ENCODE measurements at places on chromosomes 12 and 14. TPM values are rescaled to one million over a fixed set of nuclear protein-coding genes. Genes with fewer than 3 reads are reported as not detected.

The SMCO2 gene
- 1.2 TPM for total RNA-seq

DNA sequence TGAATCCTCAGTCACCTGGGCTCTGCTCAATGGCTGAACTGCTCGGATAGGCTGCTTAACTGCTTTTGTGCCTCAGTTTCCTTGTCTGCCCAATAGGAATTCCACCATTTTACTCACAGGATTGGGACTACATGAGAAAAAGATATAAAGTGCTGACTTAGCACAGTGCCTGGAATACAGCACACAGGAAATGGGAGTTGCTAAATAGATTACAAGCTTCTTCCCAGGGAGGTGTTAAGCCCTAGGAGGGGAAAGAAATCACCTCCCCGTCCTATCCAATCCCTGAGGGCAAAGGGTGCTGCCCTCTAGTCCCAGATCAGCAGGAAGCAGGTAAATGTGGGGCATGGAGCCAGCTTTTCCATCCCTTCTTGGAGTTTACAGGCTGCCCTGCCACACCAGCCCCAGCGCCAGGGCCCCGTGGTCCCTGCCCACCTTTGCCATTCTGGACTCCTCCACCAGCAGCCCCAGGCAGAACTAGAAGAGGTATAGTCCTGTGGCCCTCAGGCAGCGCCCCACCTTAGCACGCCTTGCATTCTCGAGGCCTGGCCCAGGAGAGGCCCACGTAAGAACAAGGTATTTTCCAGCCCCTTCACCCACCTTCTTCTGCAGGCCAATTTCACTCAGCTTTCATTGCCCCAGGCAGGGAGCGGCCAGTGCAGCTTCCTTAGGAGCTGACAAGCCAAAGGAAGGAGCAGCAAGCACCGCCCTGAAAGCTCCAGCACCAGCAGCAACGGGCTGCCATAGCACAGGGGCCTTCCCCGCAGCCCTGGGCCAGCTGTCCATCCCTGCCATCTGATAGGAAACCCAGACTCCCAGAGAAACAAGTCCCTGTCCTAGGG, 28.8 kb upstream of the RPLP0 start:
- H3K27me3 ChIP-seq = no peaks in the 10 kb centered on the region
- peaks cover 85% of the 10 kb centered on the region for H3K4me1 ChIP-seq
- H3K27ac ChIP-seq = peak overlapping the region; percentile 100

DNA sequence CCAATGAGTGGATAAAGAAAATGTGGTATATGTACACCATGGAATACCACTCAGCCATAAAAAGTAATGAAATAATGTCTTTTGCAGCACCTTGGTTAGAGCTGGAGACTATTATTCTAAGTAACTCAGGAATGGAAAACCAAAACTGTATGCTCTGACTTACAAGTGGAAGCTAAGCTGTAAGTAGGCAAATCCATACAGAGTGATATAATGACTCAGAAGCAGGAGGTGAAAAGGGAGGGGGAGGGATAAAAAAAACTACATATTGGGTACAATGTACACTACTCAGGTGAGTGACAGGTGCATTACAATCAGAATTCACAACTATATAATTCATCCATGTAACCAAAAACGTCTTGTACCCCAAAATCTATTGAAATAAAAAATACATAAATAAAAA, 15.1 kb upstream of the CLEC1A start:
- no peak overlapping the region for H3K27ac ChIP-seq
- no peaks in the 10 kb centered on the region for H3K4me1 ChIP-seq
- H3K27me3 ChIP-seq = no peaks in the 10 kb centered on the region
- H3K4me3 ChIP-seq = no peak overlapping the region
- DNase-seq = no peak

DNA sequence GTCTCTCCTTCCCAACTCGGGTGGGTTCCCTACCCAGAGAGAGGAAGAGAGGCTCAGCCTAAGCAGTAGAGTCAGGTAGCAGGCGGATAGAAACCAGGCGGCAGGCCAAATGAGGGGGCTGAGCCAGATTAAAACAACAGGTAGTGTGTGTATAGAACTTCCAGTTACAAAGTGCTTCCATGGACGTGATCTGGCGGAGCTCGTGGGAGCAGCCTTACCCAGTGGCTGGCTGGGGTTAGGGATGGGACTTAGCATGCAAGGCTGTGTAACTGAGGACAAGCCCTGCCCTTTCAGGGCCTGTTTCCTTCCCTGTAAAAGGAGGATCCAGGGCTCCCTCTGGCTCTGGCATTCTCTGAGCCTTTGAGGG, 8.3 kb downstream of the KRT80 start:
- no peaks in the 10 kb centered on the region for H3K27me3 ChIP-seq
- H3K27ac ChIP-seq = peak overlapping the region; percentile 10
- no peak for DNase-seq
- H3K4me1 ChIP-seq = peaks cover 47% of the 10 kb centered on the region

DNA sequence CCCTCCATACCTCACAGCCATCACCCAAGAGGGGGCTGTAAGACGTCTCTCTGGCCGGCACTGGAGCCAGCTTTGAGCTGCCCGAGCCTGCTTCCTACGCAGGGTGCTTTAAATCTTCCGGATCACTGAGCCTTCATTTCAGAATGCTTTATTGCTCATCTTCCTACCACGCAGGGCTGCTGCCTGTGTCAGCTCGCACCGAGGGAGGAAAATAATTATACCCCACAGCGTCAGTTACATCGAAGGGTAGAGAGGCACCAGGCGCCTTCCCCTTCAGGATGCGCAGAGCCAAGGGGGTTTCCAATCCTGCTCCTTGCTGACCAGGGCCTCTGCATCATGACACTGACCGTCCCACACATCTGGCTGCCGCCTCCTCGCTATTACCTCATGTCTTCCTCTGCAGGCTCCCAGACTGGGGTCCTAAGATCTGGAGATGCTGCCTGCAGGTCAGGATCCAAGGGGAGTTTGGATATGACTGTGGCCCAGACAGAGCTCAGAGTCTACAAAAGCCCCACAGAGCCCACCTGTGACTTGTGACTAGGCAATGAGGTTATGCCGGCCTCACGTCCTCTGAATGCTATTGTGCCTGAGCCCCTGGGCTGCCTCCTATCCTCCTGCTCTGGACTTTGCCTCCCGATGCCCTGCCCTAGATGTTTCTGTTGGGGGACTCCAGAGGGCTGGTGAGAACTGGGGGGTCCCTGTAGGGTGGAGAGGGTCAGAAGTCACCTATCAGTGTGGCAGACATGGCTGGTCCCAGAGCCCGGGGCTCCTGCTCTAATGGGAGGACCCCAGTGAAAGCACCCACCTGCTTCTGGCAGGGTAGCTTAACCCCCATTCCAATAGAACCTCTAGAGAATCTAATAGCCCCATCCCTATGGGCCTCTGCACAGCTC, 220.3 kb upstream of the RTL1 start:
- no peak for DNase-seq
- H3K36me3 ChIP-seq = no peaks in the 10 kb centered on the region
- peaks cover 5% of the 10 kb centered on the region for H3K27me3 ChIP-seq
- H3K4me3 ChIP-seq = no peak overlapping the region

DNA sequence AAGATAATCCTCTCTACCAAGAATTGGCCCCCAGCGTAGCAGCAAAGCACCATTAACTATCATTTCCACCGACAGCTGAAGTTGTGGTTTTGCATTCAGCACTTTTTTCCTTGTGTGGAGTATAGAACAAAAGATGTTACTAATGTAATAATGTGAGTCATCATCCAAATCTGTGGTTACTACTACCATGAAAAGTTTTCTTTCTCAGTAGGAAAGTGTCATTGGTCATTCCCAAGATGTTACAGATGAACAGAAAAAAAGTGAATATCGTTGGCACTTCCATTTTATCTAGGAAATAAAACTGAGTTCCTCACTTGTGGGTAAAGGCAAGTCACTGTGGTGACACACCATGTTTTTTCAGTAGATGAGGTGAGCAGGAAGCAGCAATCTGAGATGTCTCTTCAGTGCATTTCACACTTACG, 30.3 kb upstream of the IFNG start:
- H3K36me3 ChIP-seq = no peaks in the 10 kb centered on the region
- H3K27me3 ChIP-seq = peaks cover 2% of the 10 kb centered on the region
- H3K4me3 ChIP-seq = no peak overlapping the region
- no peak for DNase-seq
- no peak overlapping the region for H3K27ac ChIP-seq

- no peak overlapping the region for H3K4me3 ChIP-seq
- DNase-seq = no peak
- no peak overlapping the region for H3K27ac ChIP-seq
- H3K27me3 ChIP-seq = peaks cover 6% of the 10 kb centered on the region
- no peaks in the 10 kb centered on the region for H3K4me1 ChIP-seq
Measured at GRCh38 chr12:69884386-69884785, 59.4 kb downstream of the MYRFL start.

The BICDL1 gene
- total RNA-seq = not detected

The NFATC4 gene
- total RNA-seq = 88.5 TPM

Data from endothelial cell of umbilical vein (primary cell).